ENCODE measurements at places on chromosomes 6 and 20. TPM values are rescaled to one million over a fixed set of nuclear protein-coding genes. Genes with fewer than 3 reads are reported as not detected.

DNA sequence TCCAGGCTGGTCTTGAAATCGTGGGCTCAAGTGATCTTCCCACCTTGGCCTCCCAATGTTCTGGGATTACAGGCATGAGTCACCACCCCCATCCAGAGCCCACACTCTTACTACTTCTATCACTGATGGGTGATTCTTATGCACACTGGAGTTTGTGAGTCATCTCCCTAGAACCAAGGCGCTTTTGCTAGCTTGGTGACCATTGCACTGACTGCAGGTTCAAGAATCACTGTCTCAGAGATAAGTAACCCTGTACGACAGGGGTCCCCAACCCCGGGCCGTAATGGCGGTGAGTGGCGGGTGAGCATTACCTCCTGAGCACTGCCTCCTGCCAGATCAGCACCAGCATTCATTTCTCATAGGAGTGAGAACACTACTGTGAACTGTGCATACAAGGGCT lies 118.8 kb downstream of the MAP3K7 start:
- no peak for DNase-seq

- no peak for DNase-seq
Observed at GRCh38 chr6:156616495-156616894, 160.7 kb upstream of the ARID1B start.

DNA sequence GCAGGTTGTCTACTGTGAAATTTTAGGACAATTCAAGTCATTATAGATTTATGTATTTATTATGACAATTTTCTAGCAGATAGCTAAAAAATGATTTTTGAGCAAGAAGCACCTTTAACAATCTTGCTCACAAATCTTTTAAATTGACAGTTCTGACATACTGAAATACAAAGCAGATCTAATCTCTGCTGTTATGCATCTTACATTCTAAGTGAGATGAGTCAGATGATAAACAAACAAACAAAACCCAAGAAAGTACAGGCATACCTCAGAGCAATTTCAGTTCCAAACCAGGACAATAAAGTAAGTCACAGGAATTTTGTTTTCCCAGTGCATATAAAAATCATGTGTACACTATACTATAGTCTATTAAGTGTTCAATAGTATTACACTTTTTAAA lies 430.7 kb upstream of the PTCHD4 start:
- DNase-seq = no peak

DNA sequence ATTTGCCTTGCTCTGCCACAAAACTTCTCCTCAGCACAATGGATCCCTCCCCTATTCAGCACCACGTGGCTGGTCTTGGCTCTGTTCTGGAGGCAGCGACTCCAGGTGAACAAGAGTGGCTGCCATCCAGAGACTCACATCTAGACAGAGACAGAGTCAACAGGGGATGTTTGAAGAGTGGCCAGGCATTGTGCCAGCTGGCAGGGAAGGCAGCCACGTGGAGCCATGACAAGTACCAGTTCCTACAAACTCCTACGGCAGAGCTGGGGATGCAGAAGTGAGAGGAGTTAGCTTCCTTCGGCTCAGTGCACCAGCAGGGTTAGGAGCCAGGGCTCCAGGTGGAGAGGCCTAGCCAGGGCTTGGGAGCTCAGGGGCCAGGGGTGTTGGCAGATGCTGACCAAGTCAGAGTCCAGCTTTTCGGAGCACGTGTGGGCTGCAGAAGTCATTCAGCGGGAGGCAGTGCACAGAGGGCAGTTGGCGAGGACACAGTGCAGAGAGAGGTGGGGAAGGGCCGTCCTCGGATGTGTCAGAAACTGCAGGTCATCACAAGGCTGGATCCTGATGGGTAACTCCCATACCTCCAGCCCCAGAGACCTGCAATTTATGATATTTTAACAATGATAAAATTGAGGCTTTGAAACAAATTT lies 171.7 kb upstream of the PDE10A start:
- DNase-seq = no peak

- DNase-seq = peak; percentile 77
Observed at GRCh38 chr6:112501705-112502104, 154.6 kb downstream of the RFPL4B start.

GRCh38 chr6:10461850-10462249 lies 47.0 kb upstream of the TFAP2A start:
- DNase-seq = no peak

- no peak for DNase-seq
Observed at GRCh38 chr20:45969712-45970634, 2.0 kb downstream of the ZNF335 start.

DNA sequence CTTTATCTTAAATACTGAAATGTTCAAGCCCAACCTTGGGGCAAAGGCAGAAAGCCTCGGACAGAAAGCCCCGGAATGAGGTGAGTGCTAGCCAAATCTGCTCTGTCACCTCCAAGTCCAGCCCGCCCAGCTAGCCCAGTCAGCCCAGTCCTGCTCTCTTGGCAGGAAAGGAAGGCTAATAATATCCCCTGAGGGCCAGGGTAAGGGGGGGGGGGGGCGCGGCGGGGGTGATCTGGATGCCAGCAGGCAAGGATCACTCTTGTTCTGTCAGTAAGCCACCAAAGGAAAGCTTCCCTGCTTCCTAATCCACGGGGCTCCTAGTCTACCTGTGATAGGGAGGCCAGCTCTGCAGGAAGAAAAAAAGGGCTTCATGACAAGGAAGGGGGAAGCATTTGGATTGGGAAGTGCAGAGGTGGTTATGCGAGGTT lies 1.1 kb downstream of the NDRG3 start:
- no peak for DNase-seq

- no peak for DNase-seq
Observed at GRCh38 chr6:53180678-53181077, 32.0 kb upstream of the GCM1 start.

GRCh38 chr20:17343656-17344452 lies 117.0 kb downstream of the PCSK2 start:
- no peak for DNase-seq

Gene RSPH3
- 6.0 TPM for total RNA-seq

Gene DOP1A
- 17.8 TPM for total RNA-seq

Gene ZNF512B
- 34.0 TPM for total RNA-seq

Gene HCK
- total RNA-seq = not detected

Gene SLC17A1
- total RNA-seq = not detected

Gene SEL1L2
- not detected for total RNA-seq

Gene RIPOR3
- total RNA-seq = 0.44 TPM

Gene GPLD1
- 4.7 TPM for total RNA-seq

Gene SNAP91
- 8.7 TPM for total RNA-seq

Data from neural crest cell (in vitro differentiated cells).